Upper lobe of right lung (tissue), 1 donor: ENCODE measurements at places on chromosomes 2 and 18.

DNA sequence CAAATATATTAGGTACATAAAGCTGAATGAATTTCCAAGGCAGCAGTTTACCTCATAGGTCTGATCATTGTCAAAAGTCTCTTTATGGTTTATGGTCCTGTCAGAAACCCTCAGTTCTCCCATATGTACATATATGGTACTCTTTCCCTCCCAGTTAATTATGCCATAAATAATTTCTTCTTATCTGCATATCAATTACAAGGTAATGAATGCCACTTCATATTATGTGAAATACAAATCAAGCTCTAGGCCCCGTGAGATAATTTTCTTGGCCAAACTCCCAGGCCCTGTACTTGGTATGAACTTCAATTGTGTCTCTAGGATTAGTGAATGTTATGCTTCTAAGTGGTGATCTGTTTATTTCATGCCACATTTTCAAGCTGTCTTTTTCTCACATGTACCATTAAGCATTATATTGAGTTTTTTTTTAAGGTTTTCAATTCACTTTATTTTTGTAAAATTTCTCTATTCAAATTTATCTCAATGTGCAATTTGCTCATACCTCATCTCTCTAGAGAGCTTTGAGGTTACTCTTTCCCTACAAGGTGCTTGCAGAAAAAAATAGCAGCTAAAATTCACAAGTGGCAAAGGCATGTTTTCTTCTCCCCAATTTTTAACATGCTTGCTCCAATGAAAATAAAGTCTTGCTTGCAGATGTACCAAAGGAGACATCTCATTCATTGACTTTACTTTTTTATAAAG lies 430.6 kb upstream of the VRK2 start:
- no peak for DNase-seq

DNA sequence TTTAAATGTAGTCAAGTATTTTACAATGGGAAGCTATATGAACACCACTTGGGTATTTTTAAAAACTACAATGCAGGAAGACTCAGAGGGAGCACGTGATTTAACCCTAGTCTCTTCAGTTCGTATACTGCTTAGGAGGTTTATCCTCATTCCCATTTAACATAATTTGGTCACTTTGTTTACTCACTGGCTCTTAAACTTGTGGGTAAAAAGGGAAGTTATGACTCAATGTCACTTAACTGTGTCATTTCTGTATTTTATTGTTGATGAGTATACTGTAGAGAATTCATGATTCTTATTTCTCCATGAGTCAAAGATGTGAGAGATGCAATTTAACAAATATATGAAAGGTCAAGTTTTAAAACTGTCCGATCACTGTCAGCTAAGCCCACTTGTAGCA lies 48.2 kb downstream of the SLC66A3 start:
- DNase-seq = no peak

- no peak for DNase-seq
Observed at GRCh38 chr2:214341646-214342045, 69.2 kb upstream of the VWC2L start.

DNA sequence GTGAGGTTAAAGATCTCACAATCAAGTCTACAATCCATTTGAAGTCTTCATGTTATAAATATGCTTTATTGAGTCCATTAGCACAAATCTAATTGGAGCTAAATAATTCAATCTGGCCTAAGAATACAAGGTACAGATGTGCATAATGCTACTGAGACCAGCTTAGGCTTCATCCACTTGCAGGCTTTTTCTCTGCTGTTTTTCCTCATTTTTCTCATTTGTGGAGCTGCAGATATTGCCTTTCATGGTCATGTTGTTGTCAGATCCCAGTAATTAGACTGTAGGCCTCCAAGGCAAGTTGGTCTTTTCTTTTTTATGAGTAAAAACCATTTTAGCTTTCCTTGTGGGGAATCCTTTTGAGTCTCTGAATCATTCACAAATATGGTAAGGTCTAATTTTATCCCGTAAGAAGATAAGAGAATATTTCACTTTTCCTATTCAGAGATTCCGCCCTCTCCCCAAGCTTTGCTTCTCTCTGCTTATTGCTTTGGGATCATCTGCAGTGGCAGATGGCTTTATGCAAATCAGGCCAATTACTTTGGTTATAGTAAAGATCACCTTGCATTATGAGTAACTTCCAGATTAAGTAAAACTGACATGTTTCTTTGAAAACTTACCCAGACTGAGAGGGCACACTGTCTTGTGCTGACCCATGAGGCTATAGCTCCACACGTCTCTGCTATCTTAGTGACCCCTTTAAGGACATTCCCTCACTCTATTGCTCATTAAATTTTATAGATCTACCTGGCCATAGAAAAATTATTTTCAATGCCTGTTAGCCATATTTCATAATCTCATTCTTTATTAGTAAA lies 80.9 kb downstream of the MGAT5 start:
- no peak for DNase-seq

GRCh38 chr18:5600378-5601071 lies 56.7 kb upstream of the EPB41L3 start:
- no peak for DNase-seq

GRCh38 chr2:188028739-188029138 lies 262.9 kb upstream of the GULP1 start:
- no peak for DNase-seq

GRCh38 chr2:151975460-151976414 lies 123.1 kb downstream of the CACNB4 start:
- DNase-seq = no peak

DNA sequence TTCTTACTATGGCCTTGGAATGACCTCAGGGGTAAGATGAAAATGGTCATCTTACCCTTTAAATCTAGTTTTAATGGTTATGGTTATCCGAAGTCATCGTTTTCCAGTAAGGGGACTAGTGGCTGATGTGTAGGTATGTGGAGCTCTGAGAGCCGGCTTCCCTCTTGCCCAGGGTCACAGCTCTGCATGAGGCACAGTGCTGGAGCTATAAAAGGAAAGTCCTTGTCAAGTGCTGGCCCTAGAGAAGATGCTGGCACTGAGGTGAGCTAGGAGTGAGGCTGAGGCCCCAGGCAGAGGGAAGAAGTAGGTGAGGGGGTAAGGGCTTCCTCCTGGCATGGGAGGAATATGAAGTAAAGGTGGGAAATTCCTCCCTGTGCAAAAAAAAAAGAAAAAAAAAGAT lies 35.0 kb downstream of the SMARCAL1 start:
- DNase-seq = no peak
